ENCODE measurements at places on chromosomes 7 and 10. TPM values are rescaled to one million over a fixed set of nuclear protein-coding genes. Genes with fewer than 3 reads are reported as not detected.

AHR gene
- 39.0 TPM for total RNA-seq

DNA sequence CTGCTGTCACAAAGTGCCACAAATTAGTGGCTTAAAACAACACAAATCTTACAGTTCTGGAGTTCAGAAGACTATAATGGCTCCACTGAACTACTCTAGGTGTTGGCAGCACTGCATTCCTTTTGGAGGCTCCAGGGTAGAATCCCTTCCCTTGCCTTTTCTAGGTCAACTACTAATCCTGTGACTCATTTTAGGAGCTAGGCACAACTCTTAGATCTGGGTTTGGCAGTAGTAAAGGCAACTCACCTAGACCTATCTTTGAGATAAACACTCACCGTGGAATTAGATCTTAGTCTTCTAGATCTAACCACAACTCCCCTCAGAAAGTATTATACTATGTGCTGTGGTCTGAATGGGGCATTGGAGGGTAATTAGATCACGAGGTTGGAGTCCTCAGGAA lies 60.4 kb downstream of the ANKIB1 start:
- DNase-seq: no peak

GRCh38 chr7:154436560-154436959 lies 384.4 kb downstream of the DPP6 start:
- DNase-seq: no peak

GRCh38 chr10:94383530-94383929 lies 18.8 kb upstream of the TBC1D12 start:
- no peak for DNase-seq

DNA sequence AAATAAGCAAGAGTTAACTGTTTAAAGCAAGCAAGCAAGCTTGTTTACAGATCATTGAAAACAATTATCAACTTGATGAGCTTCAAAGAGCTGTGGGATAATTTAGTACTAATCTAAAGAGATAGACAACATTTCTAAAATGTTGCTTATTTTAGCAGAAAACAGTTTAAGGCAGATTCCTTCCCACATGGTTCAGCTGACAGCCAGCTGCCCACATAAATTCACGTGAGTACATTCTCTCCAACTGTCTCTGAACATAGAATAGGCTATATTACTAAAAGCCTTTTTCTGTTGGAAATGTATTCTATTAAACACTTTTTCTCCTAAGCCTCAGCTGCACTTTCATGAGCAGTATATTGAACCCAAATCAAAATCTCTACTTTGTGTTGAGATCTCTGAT lies 174.1 kb downstream of the LRRN3 start:
- no peak for DNase-seq

GRCh38 chr7:158141806-158142518 lies 445.7 kb downstream of the PTPRN2 start:
- DNase-seq: no peak

Data from activated CD8-positive, alpha-beta T cell treated with anti-CD3 and anti-CD28 coated beads, Interleukin-2, amount 10 ng/mL, durations not matched to agents 7 days and 5 days (primary cell).